ENCODE measurements at places on chromosomes 7 and 10. TPM values are rescaled to one million over a fixed set of nuclear protein-coding genes. Genes with fewer than 3 reads are reported as not detected.

SEMA3C gene
- total RNA-seq: 103 TPM

FOXK1 gene
- total RNA-seq: 17.2 TPM

TBATA gene
- not detected for total RNA-seq

GJD4 gene
- total RNA-seq: not detected

PDZD7 gene
- 1.2 TPM for total RNA-seq

- no peak for DNase-seq
Measured at GRCh38 chr10:12703813-12704212, 297.7 kb downstream of the CCDC3 start.

DNA sequence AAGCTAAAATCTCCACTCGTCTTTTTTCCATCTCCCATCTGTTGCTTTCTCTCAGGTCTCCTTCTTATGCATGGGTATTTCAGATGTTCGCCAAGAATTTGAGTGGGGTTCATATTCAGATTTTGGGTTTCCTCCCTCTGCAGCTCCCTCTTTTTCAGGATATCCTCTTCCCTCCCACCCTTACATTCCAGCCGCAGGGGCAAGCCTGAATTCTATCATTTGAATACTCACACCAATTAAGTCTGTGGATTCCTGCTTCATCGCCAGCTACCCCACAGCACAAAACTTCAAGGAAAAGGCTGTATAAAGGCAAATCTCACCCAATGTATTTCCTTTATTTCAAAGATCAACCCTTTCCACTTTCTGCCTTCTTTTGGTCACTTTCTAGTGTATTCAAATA, 41.6 kb upstream of the FOXI2 start:
- DNase-seq: no peak

- no peak for DNase-seq
Measured at GRCh38 chr10:74078037-74078436, 72.6 kb downstream of the AP3M1 start.

- no peak for DNase-seq
Measured at GRCh38 chr10:62690703-62691102, 113.8 kb upstream of the ADO start.

DNA sequence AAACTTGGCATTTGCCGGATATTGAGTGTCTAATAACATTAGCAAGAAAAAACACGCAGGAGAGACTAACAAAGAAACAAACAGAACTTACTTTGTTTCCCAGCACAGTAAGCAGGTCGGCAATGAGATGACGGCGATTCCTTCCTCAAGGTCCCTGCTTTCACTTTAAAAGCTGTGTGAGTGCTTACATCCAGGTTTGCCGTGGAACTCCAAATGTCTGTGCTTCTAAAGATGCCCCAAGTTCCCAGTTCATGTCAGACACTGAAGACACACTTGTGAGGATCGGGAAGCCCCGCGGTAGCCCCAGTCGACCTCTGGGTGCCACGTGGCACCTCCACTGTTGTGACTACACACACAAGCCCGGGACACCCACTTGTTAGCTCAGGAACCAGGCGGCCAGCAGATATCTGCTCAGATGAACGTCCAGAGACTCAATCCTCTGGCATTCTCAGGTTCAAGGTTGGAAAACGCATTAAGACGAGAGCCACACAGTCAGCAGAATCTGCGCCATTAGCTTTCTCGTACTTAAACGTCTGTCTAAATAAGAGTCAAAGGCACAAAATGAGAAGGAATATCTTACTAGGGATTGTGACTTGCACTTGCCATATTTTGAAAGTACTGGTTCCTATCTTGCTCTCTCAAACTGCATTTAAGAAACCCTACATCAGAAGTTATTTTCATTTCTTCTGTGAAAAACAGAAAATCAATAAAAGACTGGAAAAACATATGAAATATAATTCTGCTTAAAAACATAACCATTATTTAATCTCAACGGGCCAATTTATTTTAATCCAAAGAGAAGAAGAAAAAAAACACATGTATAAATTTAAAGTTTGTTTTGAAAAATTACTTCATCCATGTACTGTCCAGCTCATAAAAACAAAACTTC, 207.6 kb upstream of the KLF14 start:
- no peak for DNase-seq

GRCh38 chr10:105714728-105715127, 1073.6 kb downstream of the SORCS3 start:
- DNase-seq: no peak
